NT2/D1 (cell line): ENCODE measurements at places on chromosomes 5 and 9.

DNA sequence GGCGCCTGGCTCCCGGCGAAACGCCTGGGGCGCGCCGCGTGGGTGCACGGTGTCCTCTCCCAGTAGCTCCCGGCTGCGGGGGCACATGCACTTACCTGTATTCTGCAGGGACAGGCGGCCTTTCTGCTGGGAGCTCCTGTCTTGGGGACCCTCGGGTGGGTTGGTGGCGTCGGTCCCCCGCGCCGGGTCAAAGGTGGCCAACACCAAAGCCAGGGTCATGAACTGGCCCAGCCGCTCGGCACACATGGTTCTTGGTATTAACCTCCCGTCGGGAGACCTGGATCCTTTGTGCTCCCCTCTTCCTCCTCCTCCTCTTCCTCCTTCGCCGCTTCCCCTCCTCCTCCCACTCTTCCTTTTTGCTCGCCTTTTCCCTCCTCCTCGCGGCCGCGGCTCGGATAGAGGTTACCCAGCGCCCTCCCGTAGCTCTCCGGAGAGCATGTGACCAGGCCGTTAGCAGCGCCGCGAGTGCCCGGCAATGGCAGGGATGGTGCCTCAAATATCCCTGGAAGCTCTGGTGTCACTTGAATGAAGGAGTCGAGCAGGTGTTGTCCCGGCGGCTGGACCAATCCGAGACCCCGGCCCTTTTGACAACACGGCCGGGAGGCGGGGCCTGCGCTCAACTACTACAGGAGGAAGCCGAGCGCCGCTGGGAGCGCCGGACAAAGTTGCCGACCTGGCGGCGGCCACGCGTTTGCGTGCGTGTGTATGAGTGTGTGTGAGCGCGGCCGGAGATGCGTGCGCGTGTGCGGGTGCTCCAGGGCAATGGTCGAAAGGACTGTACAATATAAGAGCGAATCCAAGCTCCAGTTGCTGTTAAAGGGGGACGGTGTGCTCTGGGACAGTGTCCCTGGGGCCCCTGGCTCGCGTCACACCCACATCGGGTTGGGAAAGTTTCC lies at the start of gene STC2:
STC2 (minus strand) TSS at position 467 of the 896 bp plus-strand sequence; CDS start at position 246, 221 bp downstream.
- peak; percentile 81 for DNase-seq

GRCh38 chr5:171614971-171615653 lies 170.5 kb upstream of the SMIM23 start:
- no peak for DNase-seq

DNA sequence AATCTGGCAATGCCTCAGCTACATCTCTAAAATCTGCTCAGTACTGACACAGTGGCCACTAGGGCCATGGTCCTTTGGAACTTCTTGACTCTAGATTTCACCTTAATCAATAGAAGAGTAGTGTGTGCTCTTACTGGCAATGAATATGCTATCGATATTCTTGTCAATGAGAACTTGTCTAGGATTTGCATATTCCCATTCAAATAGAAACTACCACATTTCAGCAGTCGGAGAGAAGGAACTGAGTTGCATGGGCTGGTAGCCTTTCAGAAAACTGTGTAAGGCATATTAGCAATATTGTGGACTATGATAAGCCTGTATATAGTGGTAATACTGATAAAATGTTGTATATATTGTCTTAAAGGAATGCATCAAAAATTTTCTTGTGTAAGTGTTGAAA lies 45.3 kb upstream of the NAA35 start:
- DNase-seq: no peak

DNA sequence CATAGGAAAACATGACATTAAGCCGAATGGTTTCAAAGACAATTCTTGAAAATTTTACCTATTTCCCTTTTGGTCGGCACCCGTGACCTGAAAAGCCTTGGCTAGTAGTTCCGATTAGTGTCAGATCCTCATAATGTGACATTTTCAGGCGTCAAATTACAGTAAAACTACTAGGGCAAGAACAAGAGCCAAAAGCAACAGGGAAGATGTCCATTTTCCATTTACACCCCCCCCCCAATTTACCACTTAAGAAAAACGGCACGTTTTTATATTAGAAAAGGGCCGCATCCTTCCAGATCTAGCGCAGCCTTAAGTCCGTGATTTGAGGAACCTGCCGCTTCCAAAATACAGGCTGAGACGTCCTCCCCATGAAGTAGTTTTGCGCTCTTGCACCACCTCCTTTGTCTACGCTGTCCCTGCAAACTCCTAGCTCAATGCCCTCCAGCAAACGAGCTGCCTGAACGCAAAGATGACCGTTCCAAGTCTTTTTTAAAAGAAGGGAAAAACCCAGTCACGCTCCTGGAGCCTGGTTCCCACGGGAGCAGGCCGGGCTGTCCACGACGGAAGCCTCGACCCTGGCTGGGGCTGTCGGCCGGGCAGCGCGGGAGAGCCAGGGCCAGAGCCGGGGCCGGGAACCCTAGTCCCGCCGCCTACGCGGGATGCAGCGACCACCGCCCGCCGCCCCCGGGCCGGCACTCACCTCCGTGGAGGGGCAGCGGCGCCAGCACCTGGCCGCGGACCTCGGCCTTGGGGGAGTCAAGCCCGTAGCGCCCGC lies 616 bp downstream of the RNF130 start:
- no peak for DNase-seq

- DNase-seq: no peak
Observed at GRCh38 chr9:69109152-69109551, 64.9 kb upstream of the TJP2 start.

DNA sequence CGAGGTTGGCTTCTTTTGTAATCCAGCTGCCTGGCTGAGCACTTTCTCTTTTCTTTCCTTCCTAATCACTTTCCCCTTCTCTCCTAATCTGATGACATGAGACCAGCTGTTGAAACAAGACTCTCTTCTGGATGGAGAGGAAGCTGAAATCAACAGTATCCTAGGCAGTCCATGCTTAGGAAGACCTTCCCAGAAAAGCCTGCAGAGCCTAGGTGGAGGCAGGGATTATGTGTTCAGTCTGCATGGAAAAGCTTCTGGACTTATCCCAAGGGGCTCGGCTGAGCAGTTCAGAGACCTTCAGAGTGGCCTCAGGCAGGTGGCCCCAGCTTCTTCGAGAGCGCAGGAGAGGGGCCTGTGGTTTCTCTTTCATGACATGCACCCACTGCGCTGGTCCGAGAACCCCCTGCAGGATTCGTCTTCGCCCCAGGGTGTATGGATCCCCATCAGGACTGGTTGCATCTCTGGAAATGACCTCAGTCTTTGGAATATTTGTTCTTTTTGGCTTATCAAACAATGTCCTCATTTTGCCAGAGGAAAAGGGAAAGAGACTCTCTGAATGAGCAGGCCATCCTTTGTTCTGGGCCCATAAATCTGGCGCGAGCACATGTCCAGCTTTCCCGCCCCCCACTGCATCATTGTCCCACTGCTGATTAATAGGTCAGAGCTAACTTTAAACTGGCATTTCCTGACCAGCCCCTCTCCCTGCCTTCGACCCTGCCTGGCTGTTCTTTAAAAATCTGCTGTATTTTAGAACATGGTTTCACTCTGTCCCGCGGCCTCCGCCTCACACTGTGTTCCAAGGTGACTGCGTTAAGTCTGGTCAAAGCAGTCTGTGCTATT lies 177.9 kb upstream of the KLF4 start:
- DNase-seq: no peak

GRCh38 chr5:38167562-38167996 lies 90.8 kb upstream of the EGFLAM start:
- DNase-seq: no peak

DNA sequence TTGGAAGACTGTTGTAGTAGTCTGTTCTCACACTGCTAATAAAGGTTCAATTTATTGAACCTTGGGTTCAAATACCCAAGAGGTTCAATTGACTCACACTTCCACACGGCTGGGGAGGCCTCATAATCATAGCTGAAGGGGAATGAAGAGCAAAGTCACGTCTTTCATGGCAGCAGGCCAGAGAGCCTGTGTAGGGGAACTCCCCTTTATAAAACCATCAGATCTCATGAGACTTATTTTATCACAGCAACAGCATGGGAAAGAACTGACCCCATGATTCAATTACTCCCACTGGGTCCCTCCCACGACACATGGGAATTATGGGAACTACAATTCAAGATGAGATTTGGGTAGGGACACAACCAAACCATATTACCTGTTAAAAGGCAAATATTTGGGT lies 268.2 kb downstream of the TMEM167A start:
- no peak for DNase-seq

- no peak for DNase-seq
Observed at GRCh38 chr9:108235609-108236008, 620.2 kb downstream of the ACTL7B start.

- DNase-seq: no peak
Observed at GRCh38 chr5:132779961-132780360, 2.9 kb upstream of the SEPTIN8 start.
